ENCODE measurements at places on chromosomes 11 and 22.
A peak's percentile ranks its signal among the peaks of the same experiment; 100 is the strongest.

DNA sequence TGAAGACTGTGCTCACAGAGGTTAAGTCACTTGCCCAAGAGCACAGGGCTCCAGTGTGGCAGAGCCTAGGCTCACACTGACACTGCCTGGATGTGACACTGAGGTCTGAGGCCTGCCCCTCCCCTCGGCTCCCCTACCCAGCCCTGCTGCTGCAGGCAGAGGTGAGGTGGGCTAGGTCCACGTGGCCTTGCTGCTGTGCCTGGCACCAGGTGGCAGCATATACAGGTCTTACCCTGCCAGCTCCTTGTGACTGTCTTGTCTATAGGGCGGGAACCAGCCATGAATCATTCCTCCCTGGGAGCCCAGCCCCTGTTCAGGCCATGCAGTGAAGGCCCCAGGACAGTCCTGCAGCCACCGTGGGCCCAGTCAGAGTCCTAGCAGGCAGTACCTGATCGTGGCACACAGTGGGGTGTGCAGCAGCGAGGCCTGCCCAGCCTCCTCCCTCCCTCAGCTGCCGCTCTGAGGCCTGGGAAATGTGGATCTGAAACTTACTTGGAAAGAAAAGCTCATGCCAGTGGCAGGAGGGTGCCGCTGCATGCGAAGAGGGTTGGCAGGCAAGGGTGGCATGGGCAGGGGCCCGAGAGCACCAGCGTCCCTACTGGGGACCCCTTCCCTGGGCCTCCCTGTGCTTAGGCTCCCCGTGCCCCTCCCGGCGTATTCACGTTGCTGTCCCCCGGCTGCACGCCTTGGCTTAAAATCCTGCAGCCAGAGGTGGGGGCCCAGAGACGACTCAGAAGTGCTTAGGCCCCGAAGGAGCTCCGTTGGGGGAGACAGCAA, 1.2 kb upstream of the CERK start:
- peak; percentile 34 for DNase-seq

- no peak for DNase-seq
Measured at GRCh38 chr11:119340335-119341221, at the start of gene C1QTNF5. C1QTNF5 (minus strand) TSS chr11:119340883; CDS start chr11:119340397, 486 bp downstream.

GRCh38 chr22:37065961-37066360, 14.4 kb downstream of the KCTD17 start:
- DNase-seq, result no peak

- no peak for DNase-seq
Measured at GRCh38 chr11:46912526-46913150, 5.7 kb downstream of the LRP4 start.

GRCh38 chr11:19558189-19558986, 154.2 kb upstream of the NAV2 start:
- no peak for DNase-seq

DNA sequence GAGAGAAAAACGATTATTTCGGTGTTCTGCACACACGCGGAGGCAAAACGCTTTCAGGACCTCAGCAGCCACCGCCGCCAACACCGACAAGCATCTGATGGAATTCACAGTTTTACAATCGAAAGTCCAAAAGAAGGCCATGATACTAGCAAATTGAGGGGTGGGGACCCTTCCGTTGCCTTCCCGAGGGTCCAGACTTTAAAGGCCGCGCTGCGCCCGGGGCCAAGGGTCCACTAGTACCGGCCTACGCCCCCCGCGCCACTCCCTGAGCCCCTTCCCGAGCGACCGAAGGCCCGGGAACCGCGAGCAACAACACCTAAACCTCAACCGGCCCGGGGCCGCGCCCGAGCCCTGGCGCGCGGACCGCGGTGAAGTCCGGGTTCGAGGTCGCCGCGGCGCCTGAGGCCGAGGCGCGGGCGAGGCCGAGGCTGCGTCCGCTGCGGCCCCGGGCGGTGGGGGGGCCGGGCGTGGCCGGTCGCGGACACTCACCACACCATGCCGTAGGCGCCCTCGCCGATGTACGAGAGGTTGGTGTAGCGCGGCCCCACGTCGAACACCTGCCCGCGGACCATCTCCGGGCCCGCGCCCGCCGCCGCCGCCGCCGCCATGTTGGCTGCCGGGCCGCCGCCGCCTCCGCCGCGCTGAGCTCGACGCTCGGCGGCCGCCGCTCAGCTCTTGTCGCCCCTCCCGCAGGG, 465 bp downstream of the MAPK1 start:
- DNase-seq, result no peak

- no peak for DNase-seq
Measured at GRCh38 chr11:13952668-13953067, 9.9 kb upstream of the SPON1 start.

GRCh38 chr11:15602785-15603567, 488.3 kb downstream of the INSC start:
- no peak for DNase-seq

GRCh38 chr11:47389577-47390421, 11.5 kb upstream of the SPI1 start:
- DNase-seq, result no peak

DNA sequence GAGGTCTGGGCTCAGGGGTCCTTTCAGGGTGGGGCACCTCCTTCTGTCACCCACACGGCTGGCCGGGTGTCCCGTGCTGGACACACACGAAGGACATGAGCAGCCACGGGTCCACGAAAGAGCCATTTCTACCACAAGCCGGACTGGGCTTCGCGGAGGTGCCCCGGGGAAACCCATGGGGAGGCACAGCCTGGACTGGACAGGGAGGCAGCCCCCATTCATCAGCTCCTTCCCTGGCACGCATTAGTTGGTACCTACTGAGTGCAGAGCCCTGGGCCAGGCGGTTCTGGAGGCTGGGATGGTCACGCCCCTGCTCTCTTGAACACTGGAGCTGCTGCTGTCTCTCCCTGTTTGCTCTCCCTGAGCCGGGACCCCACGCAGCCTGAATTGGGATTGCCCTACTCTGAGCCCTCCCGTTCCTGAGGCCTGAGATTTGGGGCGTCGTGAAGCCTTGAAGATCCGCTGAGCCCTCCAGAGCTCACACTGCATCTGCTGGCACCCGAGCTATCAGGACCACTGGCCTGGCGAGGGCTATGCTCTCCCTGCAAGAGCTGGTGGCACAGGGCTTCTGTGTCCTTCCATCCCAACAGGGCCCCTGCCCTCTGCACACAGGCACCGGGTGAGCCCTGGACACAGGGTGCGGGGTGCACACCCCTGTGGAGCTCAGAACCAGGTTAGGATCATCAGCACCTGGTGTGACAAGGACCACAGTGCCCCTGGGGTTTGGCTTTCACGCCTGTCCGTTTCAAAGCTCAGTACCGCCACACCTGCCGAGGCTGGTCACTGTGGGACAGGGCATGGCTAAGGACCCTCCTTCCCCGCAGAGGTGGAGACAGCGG, 84.6 kb downstream of the MYEOV start:
- DNase-seq, result no peak

- no peak for DNase-seq
Measured at GRCh38 chr11:66478729-66479393, 1.4 kb upstream of the DPP3 start.

GRCh38 chr11:61613051-61613450, 32.2 kb upstream of the SYT7 start:
- DNase-seq, result no peak

- peak; percentile 94 for DNase-seq
Measured at GRCh38 chr11:85718991-85719807, 33.2 kb upstream of the CCDC89 start.

DNA sequence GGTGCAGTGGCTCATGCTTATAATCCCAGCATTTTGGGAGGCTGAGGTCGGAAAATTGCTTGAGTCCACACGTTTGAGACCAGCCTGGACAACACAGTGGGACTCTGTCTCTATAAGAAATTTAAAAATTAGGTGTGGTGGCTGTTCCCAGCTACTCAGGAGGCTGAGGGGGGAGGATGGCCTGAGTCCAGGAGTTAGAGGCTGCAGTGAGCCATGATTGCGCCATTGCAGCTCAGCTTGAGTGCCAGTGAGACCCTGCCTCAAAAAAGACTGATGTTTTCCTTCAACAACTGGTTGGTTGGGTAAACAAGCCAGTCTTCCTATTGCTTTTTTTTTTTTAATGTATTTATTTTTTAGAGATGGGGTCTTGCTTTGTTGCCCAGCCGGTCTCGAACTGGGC, 9.2 kb downstream of the XBP1 start:
- DNase-seq, result no peak

DNA sequence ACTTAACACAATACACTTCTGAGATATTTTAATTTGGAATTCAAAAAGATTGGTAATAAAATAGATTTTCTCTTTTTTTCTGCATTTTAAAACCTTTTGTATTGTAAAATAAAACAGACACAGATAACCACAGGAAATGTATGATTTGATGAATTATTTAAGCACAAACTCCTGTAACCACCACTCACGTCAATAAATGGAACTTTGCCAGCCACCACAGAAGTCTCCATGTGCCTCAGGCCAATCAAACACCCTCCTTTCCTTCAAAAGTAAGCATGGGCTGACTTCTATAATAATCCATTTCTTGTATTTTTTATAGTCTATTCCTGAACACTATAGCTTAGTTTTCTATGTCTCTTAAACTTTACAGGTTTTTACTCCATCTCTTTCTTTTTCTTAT, 721.7 kb downstream of the DLG2 start:
- no peak for DNase-seq

DNA sequence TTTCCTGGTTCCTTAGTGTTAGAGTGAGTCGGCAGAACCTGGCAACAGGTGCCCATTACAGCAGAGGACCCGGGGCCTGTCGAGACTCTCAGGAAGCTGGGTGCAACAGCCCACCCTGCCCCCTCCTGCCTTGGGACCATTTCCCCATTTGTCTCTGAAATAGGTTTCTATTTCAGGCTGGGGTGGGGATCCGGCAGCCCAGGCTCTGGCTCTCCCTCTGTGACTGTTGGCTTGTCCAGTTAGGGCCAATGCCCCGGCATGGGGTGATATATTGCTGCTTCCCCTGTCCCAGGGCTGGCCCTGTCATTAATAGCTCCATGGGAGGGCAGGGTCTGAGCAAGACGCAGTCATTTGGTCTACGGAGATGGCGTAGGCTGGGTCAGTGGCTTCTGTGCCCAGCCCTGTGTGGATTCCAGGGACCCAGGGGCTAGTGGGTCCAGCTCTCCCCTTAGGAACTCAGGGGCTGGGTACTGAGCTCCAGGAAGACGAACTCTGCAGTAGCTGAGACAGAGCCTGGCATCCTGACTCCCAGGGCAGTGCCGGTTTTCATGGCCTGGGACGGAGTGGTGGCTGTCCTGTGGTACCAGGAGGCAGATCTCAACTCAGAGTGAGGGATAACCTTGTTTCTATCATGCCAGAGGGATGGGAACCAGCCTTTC, 2.7 kb downstream of the P2RY6 start:
- DNase-seq, result no peak

- no peak for DNase-seq
Measured at GRCh38 chr11:66084821-66085475, 14.9 kb downstream of the PACS1 start.

- no peak for DNase-seq
Measured at GRCh38 chr11:16863389-16863788, 124.9 kb downstream of the C11orf58 start.

DNA sequence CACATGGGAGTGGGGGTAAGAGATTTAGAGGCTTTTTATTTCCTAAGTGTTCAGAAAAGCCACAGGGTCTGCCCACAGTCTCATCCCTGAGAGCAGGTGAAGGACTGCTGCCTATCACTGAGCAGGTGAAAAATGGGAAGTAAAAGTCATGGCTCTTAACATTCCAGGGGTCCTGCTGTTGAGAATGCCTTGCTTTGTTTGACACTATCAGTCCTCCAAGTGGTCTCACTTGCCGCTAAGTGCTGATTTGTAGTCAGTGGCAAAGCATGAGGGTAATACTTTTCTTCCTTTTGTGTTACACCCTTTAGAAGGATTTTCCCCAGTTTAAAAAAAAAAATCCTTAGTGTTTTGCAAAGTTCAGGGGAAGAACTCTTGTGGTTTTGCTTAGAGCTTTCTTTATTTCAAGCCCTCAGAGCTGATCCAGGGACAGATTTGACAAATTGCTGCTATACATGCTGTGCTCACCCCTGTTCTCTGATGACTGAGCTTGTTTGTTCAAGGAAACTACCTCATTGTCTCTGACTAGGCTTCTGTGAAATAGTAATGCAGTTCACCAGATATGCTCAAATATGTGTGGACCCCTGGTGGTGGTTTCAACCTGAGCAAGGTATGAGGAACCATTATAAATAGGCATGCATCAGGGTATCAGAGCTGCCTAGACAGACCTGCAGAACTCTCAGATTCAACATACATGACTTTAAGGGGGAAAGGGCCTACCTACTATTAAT, 141.0 kb downstream of the ARHGAP42 start:
- no peak for DNase-seq

GRCh38 chr11:10414181-10414580, 40.9 kb upstream of the AMPD3 start:
- no peak for DNase-seq

- no peak for DNase-seq
Measured at GRCh38 chr11:2837096-2837601, 48.4 kb downstream of the CDKN1C start.

DNA sequence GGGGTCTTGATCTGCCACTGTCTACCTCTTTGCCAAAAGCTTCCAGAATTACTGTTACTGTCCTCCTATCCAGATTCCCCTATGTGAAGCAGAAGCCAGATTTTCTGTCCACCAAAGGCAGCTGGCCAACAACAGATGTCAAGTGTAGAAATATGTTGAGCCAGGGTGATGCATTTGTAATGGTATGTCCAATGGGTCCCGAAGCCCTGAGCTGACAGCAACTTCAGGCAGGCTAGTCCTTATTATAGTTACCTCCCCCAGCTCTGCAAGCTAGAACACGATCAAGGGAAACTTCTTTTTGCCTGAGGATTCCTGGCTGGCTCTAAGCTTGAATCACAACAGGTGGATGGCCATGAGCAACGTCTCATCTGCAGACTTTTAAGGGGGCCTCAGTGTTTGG, 10.2 kb downstream of the PAMR1 start:
- peak; percentile 59 for DNase-seq

DNA sequence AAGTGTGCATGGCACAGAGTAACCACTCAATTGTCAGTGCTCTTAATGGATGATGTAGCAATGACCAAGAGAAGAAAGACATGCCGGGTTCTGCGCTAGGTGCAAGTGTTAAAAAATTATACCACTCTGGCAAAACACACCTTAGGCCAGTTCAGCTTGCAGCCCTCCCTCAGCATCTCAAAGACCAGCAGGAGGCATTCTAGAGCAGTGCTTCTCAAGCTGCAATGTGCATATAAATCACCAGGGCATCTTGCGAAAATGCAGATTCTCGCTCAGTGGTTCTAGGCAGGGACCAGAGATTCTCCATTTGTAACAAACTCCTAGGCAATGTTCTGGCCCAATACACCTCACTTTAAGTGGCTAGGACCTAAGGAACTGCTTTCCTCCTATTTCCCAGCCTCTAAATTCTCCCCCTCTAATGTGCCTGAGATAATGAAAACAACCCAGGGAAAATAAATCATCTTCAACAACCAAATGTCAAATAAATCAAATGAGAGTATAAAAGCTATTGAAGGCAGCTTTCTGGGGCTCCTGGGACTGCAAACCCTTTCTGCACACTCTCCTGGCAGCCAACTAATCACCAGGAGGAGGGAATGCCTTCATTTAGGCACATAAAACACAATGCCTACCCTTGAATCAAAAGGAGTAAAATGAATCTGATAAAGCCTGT, 337.2 kb upstream of the API5 start:
- no peak for DNase-seq

GRCh38 chr11:79440571-79441460, at the start of gene TENM4:
TENM4 (minus strand) TSS chr11:79441030; CDS start chr11:79069944, 371,086 bp downstream.
- DNase-seq, result no peak

Data from amniotic stem cell (primary cell).